ENCODE measurements at places on chromosomes 4 and X. TPM values are rescaled to one million over a fixed set of nuclear protein-coding genes. Genes with fewer than 3 reads are reported as not detected.

Gene CT45A10
- total RNA-seq: not detected

Gene MCF2
- total RNA-seq: 1.5 TPM

Gene OPHN1
- 4.8 TPM for total RNA-seq

Gene KCTD8
- total RNA-seq: 0.16 TPM

Gene CT45A7
- total RNA-seq: not detected

Gene AVPR2
- not detected for total RNA-seq

Gene TMEM150C
- total RNA-seq: 0.10 TPM

Gene HDAC8
- total RNA-seq: 26.4 TPM

Gene ZC4H2
- total RNA-seq: 8.3 TPM

Gene HSFX4
- not detected for total RNA-seq

GRCh38 chrX:119899125-119899524 is 3.4 kb downstream of the AKAP14 start:
- no peak for DNase-seq

DNA sequence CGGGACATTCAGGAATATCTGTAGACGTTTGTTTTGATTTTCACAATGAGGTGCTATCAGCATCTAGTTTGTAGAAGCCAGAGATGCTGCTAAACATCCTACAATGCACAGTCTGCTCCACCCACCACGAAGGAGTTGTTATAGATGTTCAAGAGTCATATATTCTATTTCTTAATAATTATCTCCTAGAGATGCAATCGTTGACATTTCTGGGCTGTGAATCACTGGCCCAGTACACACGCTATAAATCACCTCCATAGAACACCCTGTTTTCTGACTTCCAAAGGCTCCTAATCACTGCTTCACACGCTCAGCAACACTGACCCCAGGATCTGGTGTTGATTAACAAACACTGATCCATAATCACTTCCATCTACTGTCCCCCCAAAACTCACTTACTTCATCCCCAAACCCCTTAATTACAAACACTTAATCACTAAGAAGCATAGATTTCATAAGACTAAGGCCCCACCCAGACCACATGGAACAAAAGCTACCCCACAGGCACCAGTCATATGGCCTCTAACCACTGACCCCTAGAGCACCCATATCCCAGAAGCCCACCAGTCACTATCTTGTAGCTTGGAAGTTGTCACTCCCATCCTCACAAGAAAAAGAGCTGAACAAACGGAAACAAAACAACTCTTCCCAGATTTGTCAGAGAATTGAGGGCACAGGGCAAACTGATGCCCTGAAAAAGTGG is 31.7 kb upstream of the ZNF41 start:
- DNase-seq: peak; percentile 63

DNA sequence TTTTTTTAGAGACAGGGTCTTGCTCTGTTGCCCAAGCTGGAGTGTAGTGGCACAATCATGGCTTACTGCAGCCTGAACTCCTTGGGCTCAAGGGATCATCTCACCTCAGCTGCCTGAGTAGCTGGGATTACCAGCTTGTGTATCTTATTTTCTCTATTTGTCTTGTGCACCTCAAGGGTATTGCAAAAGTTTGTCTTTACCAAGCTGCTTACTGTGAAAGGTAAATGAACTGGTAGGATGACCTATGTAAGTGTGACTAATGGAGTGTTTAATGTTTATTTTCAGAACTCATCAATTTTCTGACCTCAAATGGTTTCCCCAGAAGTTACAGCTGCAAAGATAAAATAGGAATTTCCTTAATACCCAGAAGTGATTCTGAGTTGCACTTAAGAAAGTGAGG is 5.3 kb upstream of the FGA start:
- peak; percentile 35 for DNase-seq

- DNase-seq: no peak
Measured at GRCh38 chr4:148445071-148445859, 3.1 kb upstream of the NR3C2 start.

GRCh38 chrX:152819732-152820131 is 10.8 kb downstream of the CETN2 start:
- peak; percentile 12 for DNase-seq

GRCh38 chr4:165877286-165877685 is 4.2 kb downstream of the TLL1 start:
- peak; percentile 56 for DNase-seq

DNA sequence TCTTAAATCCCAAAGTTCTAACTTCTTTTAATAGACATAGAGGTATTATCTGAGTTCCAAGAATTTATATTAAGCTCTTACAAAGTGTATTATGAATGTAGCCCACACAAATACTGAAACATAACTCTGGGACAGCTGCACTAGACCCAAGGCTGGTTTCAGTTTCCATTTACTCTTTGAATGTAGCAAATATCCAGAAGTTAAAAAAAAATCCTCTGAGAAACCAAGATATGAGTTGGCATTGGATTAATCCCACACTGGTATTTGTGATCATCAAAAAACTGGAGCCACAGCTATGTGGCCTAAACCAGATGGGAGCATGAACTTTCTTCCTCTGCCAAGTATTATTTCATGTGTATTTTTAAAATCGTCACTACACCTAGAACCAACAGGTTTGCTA is 23.6 kb upstream of the SMPX start:
- DNase-seq: no peak

- peak; percentile 45 for DNase-seq
Measured at GRCh38 chrX:119734897-119735339, 23.5 kb upstream of the SOWAHD start.

DNA sequence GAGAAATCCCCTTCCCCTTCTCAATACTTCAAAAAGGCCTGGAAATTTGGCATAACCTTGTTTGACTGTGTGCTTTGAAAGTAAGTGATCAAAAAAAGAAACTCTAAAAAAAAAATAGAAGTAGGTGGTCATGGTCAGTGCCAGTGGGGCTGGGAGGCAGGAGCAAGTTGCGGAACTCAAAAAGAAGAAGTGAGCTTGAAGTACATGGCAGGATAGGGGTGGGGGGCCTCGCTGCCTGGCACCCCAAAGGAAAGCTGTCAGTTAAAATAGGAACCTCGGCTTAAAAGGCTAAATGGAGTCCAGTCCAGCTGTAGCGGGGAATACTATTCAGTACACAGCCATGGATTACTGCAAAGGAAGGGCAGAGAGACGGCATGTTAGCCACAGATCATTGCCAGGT is 12.2 kb upstream of the NKRF start:
- no peak for DNase-seq

- DNase-seq: no peak
Measured at GRCh38 chrX:85906399-85906798, 141.0 kb downstream of the CHM start.

DNA sequence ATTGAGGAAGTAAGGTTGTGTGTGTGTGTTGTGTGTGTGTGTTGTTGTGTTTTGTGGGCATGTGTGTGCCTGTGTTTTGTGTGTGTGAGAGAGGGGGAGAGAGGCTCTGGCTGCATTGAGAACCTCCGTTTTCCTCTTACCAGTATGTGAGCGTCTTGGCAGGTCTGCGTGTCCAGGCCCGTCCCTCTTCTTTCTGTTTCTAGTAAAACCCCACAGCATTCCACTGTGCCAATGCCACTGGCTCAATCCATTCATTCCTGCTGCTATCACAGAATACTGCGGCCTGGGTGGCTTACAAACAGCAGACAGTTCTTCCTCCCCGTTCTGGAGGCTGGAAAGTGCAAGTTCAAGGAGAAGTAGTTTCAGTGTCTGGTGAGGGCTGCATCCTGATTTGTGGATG is 15.5 kb upstream of the HTRA3 start:
- DNase-seq: no peak
